ENCODE measurements at places on chromosomes 6 and 20.
A peak's percentile ranks its signal among the peaks of the same experiment; 100 is the strongest.

DNA sequence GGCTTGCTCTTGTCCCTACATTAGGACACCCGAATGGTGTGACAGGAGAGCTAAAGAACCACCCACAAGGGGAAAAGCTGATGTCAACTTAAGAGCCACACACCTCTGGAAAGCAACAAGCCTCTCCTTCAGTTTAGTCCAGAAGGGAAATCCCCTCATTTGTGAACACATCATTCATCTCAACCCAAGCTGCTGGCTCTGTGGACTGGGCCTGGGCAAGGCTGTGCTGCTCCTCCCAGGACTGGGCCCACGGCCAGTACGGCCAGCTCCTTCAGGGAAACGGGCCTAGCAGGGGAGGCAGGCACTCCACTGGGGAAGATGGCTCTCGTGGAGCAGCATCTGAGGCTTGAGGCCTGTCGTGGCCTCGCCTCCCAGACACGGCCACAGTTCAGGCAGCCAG, 12.8 kb upstream of the SLC4A11 start:
- DNase-seq: peak; percentile 75

- no peak for DNase-seq
Observed at GRCh38 chr20:33676652-33677645, 2.7 kb upstream of the NECAB3 start.

DNA sequence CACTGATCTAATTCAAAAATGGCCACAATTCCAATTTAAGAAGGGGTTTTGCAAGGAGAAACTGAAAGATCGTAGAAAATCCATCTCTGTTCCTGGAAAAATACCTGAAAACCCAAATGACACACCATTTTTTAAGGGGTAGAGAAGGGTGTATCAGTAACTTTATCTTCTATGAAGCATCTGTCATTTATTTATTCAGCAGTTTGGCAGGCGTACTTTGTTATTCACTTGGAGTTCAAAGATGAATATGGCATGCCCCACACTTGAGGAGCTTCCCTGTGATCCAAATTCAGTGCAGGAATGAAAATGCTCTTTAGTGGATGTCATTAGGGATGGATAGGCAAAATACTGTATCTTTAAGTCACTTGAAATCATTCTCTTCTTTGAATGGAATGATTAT, 7.2 kb downstream of the HINT3 start:
- DNase-seq: no peak

GRCh38 chr6:7425808-7426190, 36.2 kb downstream of the RIOK1 start:
- DNase-seq: no peak

GRCh38 chr6:156933201-156934068, 156.3 kb downstream of the ARID1B start:
- DNase-seq: no peak

DNA sequence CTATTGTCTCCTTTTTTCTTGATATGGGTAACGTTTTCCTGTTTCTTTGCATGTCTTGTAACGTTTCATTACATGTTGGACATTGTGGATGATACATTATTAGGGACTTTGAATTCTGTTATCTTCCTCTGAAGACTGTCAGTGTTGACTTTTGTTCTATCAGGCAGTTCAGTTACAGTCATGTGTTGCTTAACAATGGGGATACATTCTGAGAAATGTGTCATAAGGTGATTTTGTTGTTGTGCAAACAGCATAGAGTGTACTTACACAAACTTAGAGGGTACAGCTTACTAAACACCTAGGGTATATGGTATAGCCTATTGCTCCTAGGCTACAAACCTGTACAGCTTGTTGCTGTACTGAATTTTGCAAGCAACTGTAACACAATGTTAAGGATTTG, 64.7 kb downstream of the AK9 start:
- DNase-seq: no peak

DNA sequence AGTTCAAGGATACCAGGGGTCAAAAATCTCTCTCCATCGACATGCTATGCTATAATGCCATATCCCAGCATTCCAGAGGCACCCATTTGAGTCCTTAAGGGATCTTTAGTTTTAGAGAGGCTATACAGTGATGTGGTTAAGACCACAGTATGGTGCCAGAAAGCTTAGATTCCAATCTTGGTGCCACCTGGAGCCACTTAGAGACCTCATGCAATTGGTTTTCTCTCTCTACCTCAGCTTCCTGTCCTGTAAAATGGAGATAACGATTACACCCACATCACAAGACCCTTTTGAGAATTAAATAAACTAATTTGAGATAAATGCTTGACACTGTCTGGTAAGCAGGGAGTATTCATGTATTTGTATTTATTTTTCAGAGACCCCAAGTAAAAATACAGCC, 39.0 kb downstream of the PLAGL1 start:
- no peak for DNase-seq

GRCh38 chr6:119643876-119644275, 294.3 kb upstream of the MAN1A1 start:
- DNase-seq: no peak

DNA sequence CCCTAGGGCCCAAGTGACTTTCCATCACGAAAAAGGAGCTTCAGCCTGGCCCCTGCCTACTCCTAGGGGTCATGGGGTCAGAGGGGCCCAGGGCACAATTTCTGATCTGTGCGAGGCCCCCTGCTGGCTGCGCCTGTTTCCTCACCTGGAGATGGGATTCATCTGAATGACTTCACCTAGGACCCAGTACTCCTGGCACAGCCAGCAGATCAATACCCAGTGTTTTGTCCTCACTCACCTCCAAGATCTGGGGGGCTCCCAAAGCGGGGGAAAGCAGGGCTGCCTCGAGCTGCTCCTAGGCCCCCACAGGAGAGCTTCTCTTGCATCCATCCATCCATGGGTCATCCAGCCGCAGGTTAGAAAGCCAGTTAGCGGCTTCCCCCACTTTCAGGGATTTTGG, 33.8 kb downstream of the CD40 start:
- no peak for DNase-seq

DNA sequence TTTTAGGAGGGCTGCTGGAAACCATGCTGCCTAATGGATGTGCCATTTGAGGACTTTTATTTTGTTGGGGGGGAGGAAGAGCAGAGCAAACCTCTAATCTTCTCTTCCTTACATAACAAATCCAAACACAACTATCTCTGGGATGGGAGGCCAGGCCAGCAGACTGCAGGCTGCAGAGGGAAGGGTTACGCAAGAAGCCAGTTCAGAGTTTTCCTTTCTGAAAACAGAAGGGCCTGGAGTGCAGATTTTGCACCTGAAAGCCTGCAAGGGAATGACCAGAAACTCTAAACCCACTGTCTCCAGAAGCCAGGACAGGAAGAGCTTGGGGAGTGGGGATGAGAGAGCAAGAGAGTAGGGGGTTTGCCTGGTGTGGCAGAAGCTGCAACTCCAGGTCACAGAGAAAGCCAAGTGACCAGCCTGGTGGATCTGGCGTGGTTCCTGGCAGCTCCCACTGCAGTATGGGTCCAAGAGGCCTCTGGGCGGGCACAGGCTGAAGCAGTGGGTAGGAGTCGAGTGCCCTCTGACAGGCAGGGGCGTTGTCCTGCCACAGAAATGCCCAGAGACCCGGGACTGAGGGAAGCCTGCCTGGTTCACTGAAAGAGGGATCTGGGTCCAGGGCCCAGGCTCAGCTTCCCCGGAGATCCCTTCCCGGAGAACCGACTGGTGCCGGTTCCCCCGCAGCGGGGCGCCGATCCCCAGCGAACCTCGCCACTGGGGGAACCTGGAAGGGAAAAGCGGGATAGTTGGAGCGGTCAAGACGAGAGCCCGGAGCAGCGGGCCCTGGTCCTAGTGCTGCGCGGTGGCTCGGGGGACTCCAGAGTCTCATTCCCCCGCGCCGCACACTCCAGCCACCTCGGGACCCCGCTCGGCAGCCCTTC, 6.7 kb downstream of the MAFB start:
- DNase-seq: no peak

DNA sequence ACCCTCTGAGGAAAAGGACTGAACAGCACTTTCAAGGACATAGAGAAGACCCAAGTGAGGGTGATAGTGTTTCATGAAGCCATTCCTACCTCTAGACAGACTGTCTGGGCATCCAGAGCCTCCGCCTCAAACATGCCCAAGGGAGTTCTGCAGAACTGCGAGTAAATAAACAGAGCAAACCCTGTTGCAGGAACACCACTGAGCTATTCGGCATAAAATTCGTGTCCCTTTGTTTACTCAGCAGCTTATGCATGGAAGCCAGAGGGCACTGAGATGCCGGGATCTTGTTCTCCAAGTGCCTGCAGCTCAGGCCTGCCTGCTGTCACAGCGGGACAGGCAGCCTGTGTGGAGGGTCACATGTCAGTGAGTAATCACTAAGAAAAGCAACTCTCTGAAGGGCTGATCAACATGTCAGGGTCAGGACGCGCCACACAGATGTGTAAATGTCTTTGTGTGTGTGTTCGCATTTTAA, 164.9 kb upstream of the HEY2 start:
- DNase-seq: peak; percentile 92

DNA sequence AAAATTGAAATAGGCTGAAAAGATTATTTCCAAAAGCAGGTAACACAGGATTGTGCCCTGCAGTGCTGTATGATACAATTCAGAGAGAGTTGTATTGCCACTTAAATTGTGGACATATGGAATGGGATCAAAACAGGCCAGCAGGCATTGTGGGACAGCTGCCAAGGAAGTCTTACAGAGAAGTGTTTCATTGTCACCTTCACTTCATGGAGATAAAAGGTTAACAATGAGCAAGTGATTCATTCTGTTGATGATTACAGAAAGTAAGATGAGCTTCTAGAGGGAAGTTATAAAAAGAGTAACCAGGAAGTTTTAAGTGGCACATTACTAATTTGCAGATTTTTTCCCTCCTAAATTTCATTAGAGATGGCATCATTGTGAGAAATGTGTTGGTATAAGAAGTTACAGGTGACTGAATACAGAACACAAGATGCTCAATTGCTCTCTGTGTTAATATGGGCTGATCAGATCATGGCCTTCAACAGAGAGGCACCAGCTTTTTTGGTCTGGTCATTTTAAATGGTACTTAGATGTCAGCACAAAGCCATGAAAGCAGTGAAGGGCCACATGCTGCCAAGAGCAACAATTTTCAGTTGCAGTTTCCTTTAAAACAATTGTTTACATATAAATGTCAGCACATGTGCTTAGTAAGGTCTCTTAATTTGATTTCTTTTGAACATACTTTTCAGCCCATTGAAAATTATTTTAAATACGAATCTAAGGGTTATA, 402.5 kb upstream of the FKBP1C start:
- no peak for DNase-seq

GRCh38 chr6:148743476-148743875, 3.4 kb upstream of the UST start:
- no peak for DNase-seq

DNA sequence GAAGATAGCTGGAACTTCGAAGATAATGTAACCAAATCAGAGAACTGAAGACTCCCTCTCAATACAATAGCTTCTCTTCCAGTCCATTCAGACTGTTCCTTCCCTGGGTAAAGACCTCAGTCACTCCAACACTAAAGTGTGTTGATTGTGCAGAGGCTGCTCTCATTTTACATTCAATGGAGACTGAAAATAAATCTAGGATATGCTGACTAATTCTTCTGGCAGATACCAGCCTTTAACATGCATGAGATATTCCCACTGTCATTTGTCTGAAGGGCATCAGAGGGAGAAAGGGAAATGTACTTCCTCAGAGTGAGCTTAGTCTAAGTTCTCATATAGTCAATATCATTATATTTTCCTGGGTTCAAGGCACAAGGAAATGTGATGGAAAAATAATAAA, 166.4 kb upstream of the IRAK1BP1 start:
- no peak for DNase-seq
